ENCODE measurements at places on chromosomes 5 and 9. TPM values are rescaled to one million over a fixed set of nuclear protein-coding genes. Genes with fewer than 3 reads are reported as not detected.

- no peak for DNase-seq
Observed at GRCh38 chr9:100082782-100083181, 16.0 kb downstream of the ERP44 start.

- no peak for DNase-seq
Observed at GRCh38 chr5:115979201-115980041, 17.1 kb downstream of the LVRN start.

HSPB3 gene
- total RNA-seq = 6.9 TPM

DNA sequence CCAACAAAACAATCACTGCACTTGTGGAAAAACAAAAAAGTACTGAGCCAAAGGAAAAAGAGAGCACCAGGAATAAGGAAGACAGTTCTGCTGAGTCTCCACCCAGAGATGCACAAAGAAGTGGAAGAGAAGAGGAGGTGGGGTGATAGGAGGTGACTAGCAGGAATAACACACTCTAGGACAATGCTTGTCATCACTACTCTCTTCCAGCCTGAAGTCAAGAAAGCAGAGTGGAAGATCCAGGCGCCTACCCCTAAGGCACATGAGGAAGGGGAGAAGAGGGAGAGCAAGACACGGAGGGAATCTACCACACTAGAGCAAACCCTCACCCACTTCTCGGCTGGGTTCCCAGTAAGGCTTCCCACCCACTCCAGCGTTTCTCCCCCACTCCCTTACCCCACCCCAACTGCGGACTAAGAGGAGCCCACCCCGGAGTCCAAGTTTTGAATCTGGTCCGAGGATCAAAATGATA lies 1.7 kb downstream of the SLIT3 start:
- DNase-seq = no peak

DNAJC18 gene
- 53.0 TPM for total RNA-seq

DNA sequence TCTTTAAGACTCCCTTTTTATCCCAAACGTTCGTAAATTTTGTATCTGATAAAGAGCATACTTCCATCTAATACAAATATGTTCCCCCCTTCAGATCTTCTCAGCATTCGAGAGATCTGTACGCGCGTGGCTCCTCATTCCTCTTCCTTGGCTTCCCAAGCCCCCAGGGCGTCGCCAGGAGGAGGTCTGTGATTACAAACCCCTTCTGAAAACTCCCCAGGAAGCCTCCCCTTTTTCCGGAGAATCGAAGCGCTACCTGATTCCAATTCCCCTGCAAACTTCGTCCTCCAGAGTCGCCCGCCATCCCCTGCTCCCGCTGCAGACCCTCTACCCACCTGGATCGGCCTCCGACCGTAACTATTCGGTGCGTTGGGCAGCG lies 19.9 kb downstream of the CDKN2A start:
- DNase-seq = no peak

GRCh38 chr5:118033686-118034338 lies 954.5 kb downstream of the DTWD2 start:
- no peak for DNase-seq

- DNase-seq = no peak
Observed at GRCh38 chr5:1105350-1106265, 6.3 kb downstream of the SLC12A7 start.

HARS1 gene
- 74.2 TPM for total RNA-seq

GRCh38 chr5:142669477-142669876 lies 16.4 kb downstream of the FGF1 start:
- DNase-seq = no peak

DNA sequence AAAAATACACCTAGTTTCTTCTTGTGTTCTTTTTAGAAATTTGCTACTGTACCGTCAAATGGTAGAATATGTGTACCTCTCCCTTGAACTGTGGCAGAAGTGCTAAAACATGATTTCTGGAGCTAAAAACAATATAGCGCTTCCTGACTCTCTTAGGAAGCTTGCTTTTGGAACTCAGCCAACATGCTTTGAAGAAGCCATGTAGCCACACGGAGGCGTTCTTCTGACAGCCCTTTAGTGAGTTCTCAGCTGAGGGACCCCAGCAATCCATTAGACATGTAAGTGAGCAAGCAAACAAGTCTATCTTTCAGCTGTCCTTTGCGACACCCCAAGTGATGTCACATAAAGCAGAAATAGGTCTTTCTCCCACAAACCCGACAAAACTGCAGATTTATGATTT lies 917.0 kb downstream of the CDH9 start:
- DNase-seq = no peak

TTC16 gene
- not detected for total RNA-seq

GRCh38 chr9:96553070-96553469 lies 66.6 kb downstream of the CDC14B start:
- no peak for DNase-seq

RUSC2 gene
- total RNA-seq = 50.5 TPM

GAPT gene
- total RNA-seq = not detected

PIP5K1B gene
- 2.9 TPM for total RNA-seq

DNA sequence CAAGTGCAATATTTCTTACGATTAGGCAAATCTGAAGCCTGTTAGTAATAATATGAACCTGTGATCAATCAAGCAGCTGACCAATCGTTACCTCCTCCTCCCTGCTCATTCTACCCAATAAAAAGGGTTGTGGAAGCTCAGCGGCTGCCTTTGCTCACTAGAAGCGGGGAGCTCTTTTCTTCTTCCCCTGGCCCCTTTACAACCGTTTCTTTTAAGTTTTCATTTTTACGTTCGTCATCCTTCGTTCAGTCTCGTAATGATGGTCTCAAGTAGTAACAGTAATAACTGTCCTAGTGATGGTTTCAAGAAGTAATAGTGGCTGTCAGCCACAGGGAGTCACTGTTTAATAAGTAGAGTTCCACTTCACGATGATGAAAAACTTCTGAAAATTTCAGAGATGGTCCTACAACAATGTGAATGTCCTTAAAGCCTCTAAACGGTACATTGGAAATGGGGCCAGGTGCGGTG lies 6.2 kb downstream of the UGT3A2 start:
- no peak for DNase-seq

DNA sequence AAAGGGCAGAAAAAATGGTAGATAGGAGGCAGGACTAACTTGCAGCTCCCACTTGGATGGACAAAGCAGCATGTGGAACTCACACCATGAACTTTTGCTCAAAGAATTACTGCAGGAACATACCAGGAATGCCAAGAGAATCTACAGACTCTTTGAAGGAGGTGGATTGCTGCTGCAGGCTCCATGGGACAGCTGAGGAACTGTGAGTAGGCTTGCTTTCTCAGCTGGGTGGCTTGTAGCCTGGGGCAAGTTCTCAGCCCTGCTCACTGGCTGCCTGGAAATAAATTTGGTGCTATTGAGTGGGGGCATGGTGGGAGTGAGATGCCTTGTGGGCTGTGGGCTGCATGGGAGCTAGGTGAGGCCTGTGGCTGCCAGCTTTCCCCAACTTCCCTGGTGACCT lies 574.5 kb downstream of the PRELID2 start:
- DNase-seq = no peak

GRCh38 chr9:133534346-133535291 lies at the start of gene ADAMTSL2:
ADAMTSL2 (plus strand) TSS chr9:133534704; CDS start chr9:133536713, 2,009 bp downstream.
- peak; percentile 83 for DNase-seq

DNA sequence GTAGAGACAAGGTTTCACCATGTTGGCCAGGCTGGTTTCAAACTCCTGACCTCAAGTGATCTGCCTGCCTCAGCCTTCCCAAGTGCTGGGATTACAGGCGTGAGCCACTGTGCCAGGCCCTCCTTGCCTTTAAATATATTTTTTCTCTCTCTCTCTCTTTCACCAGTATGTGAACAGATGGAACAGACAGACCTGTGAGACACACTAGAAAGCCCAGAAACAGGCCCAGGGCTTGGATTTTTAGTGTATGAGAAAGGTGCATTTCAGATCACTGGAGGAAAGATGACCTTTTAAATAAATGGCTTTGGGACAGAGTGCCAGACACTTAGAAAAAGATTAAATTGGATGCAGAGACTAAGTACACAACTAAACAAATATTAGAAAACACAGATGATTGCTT lies 3.1 kb downstream of the RASGEF1C start:
- no peak for DNase-seq

GRCh38 chr9:20391208-20391607 lies 231.1 kb downstream of the MLLT3 start:
- no peak for DNase-seq

GRCh38 chr9:127280880-127281660 lies 16.5 kb downstream of the GARNL3 start:
- DNase-seq = no peak

CDKN2A gene
- total RNA-seq = under 0.01 TPM

DNA sequence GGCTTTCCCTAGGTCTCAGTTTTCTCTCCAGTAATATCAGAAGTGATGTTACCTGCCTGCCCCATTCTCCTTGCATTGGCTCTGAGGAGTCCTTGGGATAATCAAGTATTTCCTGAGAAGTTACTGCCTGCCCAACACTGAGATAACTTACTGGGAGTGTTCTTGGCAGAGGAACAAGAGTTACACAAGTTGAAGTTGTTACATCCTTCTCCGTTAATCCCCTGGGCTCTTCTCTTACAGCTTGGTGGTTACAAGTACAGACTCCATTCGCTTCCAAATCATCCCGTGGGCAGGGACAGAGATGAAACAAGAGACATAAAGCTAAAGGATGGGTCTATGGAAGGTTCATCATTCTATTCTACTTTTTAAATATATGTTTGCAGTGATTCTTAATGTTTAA lies 74.1 kb upstream of the SAP30L start:
- no peak for DNase-seq

ALDH1A1 gene
- 1.2 TPM for total RNA-seq

NNT gene
- 176 TPM for total RNA-seq

DNA sequence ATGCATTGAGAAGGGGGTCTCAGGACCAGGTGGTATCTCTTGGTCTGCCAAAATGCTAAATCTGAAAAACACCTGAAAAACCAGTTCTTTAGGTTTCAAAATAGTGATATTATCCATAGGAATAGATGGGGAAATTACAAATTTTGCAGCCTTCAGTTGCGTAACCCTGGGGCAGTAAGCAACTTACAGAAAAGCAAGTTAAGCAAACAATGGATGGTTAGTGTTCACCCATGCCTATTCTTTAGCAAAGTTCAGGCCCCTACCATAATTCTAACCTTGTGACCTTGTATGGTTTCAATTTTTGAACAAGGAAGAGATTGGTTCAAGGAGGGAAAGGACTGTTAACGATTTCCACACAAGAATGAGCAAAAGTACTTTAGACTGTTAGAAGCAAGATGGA lies 24.5 kb downstream of the GLRX start:
- DNase-seq = no peak

DNA sequence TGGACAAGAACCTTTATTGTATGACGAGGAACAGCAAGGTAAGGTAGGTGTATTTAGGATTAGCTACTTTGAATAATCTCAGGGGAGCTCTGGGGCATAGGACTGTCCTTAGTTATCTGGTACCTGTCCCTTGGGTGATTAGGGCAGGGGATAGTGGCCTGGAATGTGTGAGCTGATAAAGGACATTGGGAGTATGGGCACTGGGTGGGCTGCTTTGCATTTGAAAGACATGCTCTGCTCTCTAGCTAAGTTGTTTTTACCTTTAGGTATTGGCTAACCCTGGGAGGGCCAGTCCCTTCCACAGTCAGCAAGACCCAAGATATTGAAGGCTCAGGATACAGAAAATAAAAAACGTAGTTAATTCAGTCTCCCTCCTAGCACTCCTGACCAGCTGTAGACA lies 282.8 kb upstream of the C9orf72 start:
- no peak for DNase-seq

DNA sequence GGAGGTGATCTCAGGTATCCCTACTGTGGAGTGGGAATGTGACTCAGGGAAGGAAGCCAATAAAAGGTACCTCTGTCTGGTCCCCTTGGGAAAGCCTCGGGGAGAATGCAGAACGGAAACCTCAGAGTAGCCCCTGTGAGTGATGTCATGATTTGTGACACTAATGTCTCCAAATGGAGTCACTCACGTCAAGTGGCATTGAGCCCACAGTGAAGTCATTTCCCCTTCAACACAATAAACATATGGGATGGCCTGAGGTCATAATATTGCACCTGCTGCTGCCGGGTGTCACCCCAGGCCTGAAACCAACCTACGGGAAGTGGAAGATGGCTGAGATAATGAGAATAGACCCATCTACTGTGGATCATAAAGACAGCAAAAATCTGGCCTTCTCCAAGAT lies 75.9 kb upstream of the GOLM1 start:
- no peak for DNase-seq

GRCh38 chr5:128537221-128537999 lies 635 bp downstream of the FBN2 start:
- DNase-seq = no peak

RASGEF1C gene
- 17.9 TPM for total RNA-seq

- DNase-seq = no peak
Observed at GRCh38 chr5:127685662-127686061, 17.5 kb upstream of the CCDC192 start.

PPP1R26 gene
- total RNA-seq = 35.5 TPM

SLC6A3 gene
- not detected for total RNA-seq

DNA sequence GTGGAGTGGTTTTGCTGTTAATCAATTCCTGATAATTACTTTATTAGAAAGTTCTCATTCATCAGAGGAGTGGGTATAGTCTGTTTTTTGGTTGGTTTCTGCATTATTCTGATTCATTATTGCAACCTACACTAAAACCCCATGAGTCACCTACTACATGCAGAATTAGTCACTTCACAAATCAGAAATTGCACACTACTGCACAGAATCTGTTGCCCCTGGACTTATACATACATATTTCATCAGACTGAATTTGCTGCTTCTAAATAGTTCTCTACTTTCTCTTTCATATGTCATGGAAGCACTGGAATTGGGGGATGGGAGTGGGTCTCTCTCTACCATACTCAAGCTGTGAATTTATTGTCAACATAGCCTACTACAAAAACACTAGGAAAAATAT lies 585.1 kb downstream of the DNAH5 start:
- no peak for DNase-seq

GRCh38 chr9:98707166-98708102 lies 1.3 kb downstream of the GABBR2 start:
- peak; percentile 45 for DNase-seq

DNA sequence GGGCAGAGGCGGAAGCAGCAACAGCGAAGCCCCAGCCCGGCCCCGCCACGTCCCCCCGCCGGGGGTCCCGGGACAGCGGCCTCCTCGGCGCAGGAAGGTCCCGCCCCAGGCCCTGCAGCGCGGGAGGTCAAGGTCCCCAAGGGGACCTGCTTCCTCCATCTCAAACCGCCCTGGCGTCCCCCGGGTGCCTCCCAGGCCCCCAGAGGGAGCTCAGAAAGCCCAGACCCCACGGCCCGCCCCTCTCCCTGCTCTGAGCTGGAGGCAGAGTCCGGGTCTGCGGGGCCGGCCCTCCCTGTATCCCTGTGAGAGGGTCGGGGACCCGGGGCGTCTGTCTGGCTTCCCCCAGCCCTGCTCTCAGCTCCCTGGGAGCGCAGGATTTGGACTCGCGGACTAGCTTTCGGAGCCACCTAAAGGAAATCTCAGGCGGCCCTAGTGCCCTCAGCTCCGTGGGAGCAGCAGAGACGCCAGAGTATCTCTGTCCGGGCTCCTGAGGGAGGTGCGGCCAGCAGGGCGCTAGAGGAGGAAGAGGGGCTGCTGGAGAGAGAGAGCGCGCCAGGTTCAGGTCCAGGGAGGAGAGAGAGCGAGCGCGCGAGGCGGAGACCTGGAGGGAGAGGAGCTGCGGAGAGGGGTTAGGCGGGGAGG lies 30.7 kb downstream of the EXOC3 start:
- no peak for DNase-seq

- DNase-seq = no peak
Observed at GRCh38 chr5:67093279-67093678, 103.3 kb downstream of the CD180 start.

All from frontal cortex (tissue), 4 donors.